ENCODE measurements at places on chromosomes 4 and X. TPM values are rescaled to one million over a fixed set of nuclear protein-coding genes. Genes with fewer than 3 reads are reported as not detected.

ZAR1 gene
- not detected for total RNA-seq

PSAPL1 gene
- not detected for total RNA-seq

CDS1 gene
- total RNA-seq = 3.8 TPM

CCNA2 gene
- 6.2 TPM for total RNA-seq
